Left lung (tissue), 14 donors: ENCODE measurements at places on chromosomes 2 and 18. TPM values are rescaled to one million over a fixed set of nuclear protein-coding genes. Genes with fewer than 3 reads are reported as not detected.

- H3K27me3 ChIP-seq = no peaks in the 10 kb centered on the region
- H3K4me3 ChIP-seq = no peak overlapping the region
- no peak overlapping the region for H3K27ac ChIP-seq
- H3K4me1 ChIP-seq = peaks cover 5% of the 10 kb centered on the region
- no peaks in the 10 kb centered on the region for H3K36me3 ChIP-seq
These were observed 24.0 kb upstream of the TMEM37 start for GRCh38 chr2:119407430-119408220.

DNA sequence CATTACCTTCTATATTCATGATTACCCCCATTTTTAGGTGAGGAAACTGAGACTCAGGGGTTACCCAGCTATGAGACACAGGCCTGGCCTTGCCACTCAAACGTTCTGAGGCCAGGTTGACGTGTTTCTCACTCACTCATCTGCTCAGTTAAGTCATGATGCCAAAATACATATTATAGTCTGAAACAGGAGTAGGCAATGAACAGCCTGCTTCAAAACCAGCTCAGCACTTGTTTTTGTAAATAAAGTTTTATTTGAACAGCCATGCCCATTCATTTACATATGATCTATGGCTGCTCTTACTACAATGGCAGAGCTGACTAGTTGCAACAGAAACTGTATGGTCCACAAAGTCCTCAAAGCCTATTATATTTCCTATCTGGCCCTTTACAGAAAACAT lies 74.1 kb upstream of the SMAD2 start:
- H3K36me3 ChIP-seq = no peaks in the 10 kb centered on the region
- H3K4me3 ChIP-seq = no peak overlapping the region

DYNAP gene
- polyA plus RNA-seq = not detected

DNA sequence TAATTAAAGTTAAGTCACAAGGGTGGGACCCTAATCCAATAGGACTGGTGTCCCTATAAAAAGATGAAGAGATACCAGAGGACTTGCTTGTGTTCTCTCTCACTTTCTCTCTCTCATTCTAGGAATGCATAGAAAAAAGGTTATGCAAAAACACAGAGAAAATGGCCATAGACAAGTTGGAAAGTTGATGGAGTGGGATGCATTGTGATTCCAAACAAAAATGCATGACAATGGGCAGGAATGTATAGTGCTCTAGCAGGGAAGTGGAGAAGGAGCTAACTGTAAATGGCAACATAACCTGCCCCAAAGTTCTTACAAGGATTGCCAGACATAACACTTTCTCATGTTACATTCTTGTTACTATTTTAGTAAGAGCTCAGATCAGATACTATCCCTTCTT lies 301.6 kb upstream of the LRATD1 start:
- H3K4me1 ChIP-seq = no peaks in the 10 kb centered on the region
- no peaks in the 10 kb centered on the region for H3K27me3 ChIP-seq
- H3K27ac ChIP-seq = no peak overlapping the region
- H3K4me3 ChIP-seq = no peak overlapping the region

- no peaks in the 10 kb centered on the region for H3K4me1 ChIP-seq
- no peak for DNase-seq
- no peak overlapping the region for H3K27ac ChIP-seq
- no peaks in the 10 kb centered on the region for H3K27me3 ChIP-seq
These were observed 238.9 kb downstream of the XIRP2 start for GRCh38 chr2:167127135-167127534.

TMEM198 gene
- 3.6 TPM for polyA plus RNA-seq

DNA sequence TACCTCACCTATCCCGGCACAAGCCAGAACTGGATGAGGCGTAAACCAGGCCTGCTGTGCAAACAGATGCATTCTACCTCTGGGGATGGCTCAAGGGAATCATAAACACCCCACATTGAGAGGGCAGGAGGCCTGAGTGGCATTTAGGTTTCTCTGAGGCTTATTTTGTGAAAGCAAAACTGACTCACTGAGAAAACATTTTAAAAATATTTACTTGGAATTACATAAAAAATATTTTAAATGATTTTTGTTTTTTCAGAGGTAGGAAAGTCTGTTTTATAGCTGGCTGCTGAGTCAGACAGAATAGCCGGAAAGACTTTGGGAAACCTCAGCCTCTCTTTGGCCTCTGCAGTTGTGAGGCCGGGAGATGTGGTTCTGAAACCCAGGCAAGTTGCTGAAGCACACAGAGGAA lies 244.1 kb downstream of the NCKAP5 start:
- H3K4me3 ChIP-seq = no peak overlapping the region
- no peaks in the 10 kb centered on the region for H3K27me3 ChIP-seq
- H3K36me3 ChIP-seq = no peaks in the 10 kb centered on the region
- H3K27ac ChIP-seq = no peak overlapping the region
- H3K4me1 ChIP-seq = no peaks in the 10 kb centered on the region

KCNE4 gene
- polyA plus RNA-seq = 5.5 TPM

- no peak overlapping the region for H3K4me3 ChIP-seq
- H3K36me3 ChIP-seq = no peaks in the 10 kb centered on the region
- no peaks in the 10 kb centered on the region for H3K4me1 ChIP-seq
- peaks cover 8% of the 10 kb centered on the region for H3K27me3 ChIP-seq
These were observed 102.5 kb upstream of the LDAH start for GRCh38 chr2:20925265-20925889.

- H3K36me3 ChIP-seq = no peaks in the 10 kb centered on the region
- H3K4me1 ChIP-seq = no peaks in the 10 kb centered on the region
- H3K27me3 ChIP-seq = no peaks in the 10 kb centered on the region
- DNase-seq = no peak
- no peak overlapping the region for H3K4me3 ChIP-seq
These were observed 94.8 kb upstream of the LTBP1 start for GRCh38 chr2:32851777-32852439.

FASTKD1 gene
- polyA plus RNA-seq = 39.8 TPM

DNA sequence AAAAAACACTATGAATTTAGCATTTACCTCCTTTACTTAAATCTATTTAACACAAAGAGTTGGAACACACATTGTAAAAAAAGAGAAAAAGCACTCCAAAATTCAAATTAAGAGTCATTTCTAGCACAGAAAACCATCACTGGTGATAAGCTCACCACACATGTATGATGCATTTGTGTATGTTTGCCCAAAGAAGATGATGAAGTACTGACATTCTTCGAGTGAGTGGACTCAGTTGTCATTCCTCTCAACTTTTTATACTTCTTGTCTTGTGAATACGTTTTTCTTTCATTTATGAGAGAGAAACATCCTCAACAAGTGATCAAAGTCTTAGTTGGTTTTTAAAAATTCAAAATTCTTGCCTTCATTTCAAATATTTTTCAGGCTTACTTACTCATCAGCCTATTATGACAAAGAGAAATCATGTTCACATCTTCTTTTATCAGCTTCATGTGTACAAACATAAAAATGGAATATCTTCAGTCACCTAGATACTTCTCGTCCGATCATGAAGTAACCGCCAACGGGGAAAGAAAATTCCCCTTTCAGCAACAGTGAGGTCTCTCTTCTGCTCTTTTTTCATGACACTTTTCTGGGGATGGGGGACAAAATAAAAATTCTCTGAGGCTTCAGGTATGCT lies 1.5 kb downstream of the DSEL start:
- DNase-seq = no peak
- H3K27me3 ChIP-seq = peaks cover 29% of the 10 kb centered on the region
- no peak overlapping the region for H3K27ac ChIP-seq
- H3K4me3 ChIP-seq = peak overlapping the region; percentile 91
- no peaks in the 10 kb centered on the region for H3K36me3 ChIP-seq
- H3K4me1 ChIP-seq = no peaks in the 10 kb centered on the region

GRCh38 chr2:47269316-47270232 lies 114.5 kb upstream of the STPG4 start:
- no peak for DNase-seq
- H3K36me3 ChIP-seq = no peaks in the 10 kb centered on the region
- no peak overlapping the region for H3K4me3 ChIP-seq
- H3K27me3 ChIP-seq = no peaks in the 10 kb centered on the region
- peak overlapping the region; percentile 19 for H3K27ac ChIP-seq
- H3K4me1 ChIP-seq = peaks cover 40% of the 10 kb centered on the region

GRCh38 chr2:43179942-43180341 lies 46.5 kb downstream of the ZFP36L2 start:
- H3K27me3 ChIP-seq = no peaks in the 10 kb centered on the region
- DNase-seq = no peak

MOB4 gene
- polyA plus RNA-seq = 44.3 TPM

RBKS gene
- polyA plus RNA-seq = 2.9 TPM

OXER1 gene
- 9.7 TPM for polyA plus RNA-seq

FER1L5 gene
- polyA plus RNA-seq = 0.88 TPM

DNA sequence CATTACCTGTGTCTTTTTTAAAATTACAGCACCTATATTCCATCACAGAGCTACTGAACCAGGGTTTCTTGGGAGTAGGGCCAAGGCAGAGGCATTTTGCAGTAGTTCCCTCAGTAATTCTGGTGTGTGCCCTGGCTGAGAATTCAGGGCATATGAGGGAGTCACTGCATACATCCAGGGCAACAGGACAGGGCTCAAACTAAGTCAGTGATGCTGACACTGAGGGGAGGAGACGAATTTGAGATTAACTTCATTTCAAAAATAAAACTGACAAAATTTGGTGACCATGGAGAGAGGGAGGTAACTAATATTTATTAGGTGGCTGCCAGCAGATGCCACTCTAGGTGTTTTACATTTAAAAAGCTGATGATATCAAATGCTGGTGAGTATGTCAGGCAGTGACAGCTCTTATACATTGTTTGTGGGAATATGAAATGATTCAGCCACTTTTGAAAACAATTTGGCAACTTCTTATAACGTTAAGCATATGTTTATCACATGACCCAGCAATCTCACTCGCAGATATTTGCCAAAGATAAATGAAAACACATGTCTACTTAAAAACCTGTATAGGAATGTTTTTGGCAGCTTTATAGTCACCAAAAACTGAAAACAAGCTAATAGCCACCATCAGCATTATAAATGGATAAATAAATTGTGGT lies 20.3 kb downstream of the STRADB start:
- H3K36me3 ChIP-seq = no peaks in the 10 kb centered on the region
- no peak overlapping the region for H3K27ac ChIP-seq
- no peaks in the 10 kb centered on the region for H3K4me1 ChIP-seq
- no peak overlapping the region for H3K4me3 ChIP-seq
- H3K27me3 ChIP-seq = no peaks in the 10 kb centered on the region

GCKR gene
- polyA plus RNA-seq = 0.58 TPM

DNA sequence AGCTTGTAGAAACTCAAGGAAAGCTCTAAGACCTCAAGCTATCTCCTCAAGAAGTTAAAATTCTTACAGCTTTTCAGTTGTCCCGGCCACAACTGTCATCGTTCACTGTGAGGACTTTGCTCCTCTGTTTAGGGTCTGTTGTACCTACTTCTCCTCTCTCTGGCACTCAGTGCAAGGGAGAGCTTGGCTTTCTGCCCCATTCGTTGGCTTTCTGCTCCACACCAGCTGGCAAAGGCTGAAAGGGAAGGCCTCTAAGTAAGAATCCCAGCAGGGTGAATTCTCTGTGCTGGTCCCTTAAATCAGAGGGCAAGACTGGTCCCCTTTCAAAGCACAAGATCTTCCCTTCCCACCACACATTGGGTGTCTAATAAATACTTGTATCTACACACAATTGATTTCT lies 17.3 kb downstream of the ZBTB7C start:
- DNase-seq = no peak
- H3K4me3 ChIP-seq = no peak overlapping the region
- peak overlapping the region; percentile 22 for H3K27ac ChIP-seq
- H3K27me3 ChIP-seq = peaks cover 4% of the 10 kb centered on the region

DNA sequence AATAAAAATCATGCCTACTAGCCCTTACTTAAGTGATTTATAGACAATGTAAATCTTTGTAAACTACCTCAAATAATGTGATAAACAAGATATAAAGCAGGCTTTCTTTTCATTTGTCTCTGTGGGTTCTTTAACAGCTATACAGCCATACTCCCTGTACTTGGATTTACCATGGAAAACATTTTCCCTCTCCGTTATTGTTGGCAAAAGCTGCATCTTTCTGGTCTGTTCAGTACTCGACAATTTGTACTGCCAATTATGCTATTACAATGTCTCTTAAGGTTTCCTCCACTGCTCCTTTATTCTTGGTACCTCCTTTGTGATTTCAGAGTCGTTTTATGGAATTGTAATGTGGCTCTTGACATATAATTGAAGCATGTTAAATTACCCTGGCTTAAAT lies 426.3 kb upstream of the PKDCC start:
- H3K4me3 ChIP-seq = no peak overlapping the region
- no peaks in the 10 kb centered on the region for H3K4me1 ChIP-seq
- no peak overlapping the region for H3K27ac ChIP-seq
- H3K27me3 ChIP-seq = no peaks in the 10 kb centered on the region
- DNase-seq = no peak
- H3K36me3 ChIP-seq = no peaks in the 10 kb centered on the region

DSG3 gene
- polyA plus RNA-seq = not detected

- no peaks in the 10 kb centered on the region for H3K4me1 ChIP-seq
- H3K27me3 ChIP-seq = no peaks in the 10 kb centered on the region
- no peak for DNase-seq
- no peak overlapping the region for H3K27ac ChIP-seq
- H3K4me3 ChIP-seq = no peak overlapping the region
These were observed 277.9 kb downstream of the GULP1 start for GRCh38 chr2:188569431-188570165.

ATP8B1 gene
- polyA plus RNA-seq = 17.7 TPM

GCG gene
- not detected for polyA plus RNA-seq

CD8B2 gene
- 0.54 TPM for polyA plus RNA-seq

- H3K36me3 ChIP-seq = no peaks in the 10 kb centered on the region
- no peak for DNase-seq
- peaks cover 3% of the 10 kb centered on the region for H3K4me1 ChIP-seq
- H3K27me3 ChIP-seq = no peaks in the 10 kb centered on the region
- no peak overlapping the region for H3K27ac ChIP-seq
These were observed 81.5 kb upstream of the DAPL1 start for GRCh38 chr2:158713523-158714138.

FAP gene
- 34.5 TPM for polyA plus RNA-seq

GRCh38 chr2:16120591-16121180 lies 180.3 kb downstream of the MYCN start:
- H3K4me3 ChIP-seq = no peak overlapping the region
- no peaks in the 10 kb centered on the region for H3K36me3 ChIP-seq
- no peak overlapping the region for H3K27ac ChIP-seq
- no peaks in the 10 kb centered on the region for H3K4me1 ChIP-seq
- DNase-seq = no peak
- H3K27me3 ChIP-seq = no peaks in the 10 kb centered on the region

POTEJ gene
- not detected for polyA plus RNA-seq

GRCh38 chr2:198080879-198081765 lies 276.7 kb downstream of the PLCL1 start:
- no peaks in the 10 kb centered on the region for H3K27me3 ChIP-seq
- H3K27ac ChIP-seq = no peak overlapping the region
- no peak overlapping the region for H3K4me3 ChIP-seq
- no peaks in the 10 kb centered on the region for H3K4me1 ChIP-seq
